ENCODE measurements at places on chromosomes 2 and 18. TPM values are rescaled to one million over a fixed set of nuclear protein-coding genes. Genes with fewer than 3 reads are reported as not detected.

CNRIP1 gene
- not detected for total RNA-seq

KANSL1L gene
- total RNA-seq = 4.0 TPM

CPO gene
- not detected for total RNA-seq

SAG gene
- total RNA-seq = 1.3 TPM

DNAJC27 gene
- 6.9 TPM for total RNA-seq

ZAP70 gene
- total RNA-seq = 166 TPM

GPR35 gene
- total RNA-seq = 3.4 TPM
